ENCODE measurements at places on chromosomes 16 and 17.

DNA sequence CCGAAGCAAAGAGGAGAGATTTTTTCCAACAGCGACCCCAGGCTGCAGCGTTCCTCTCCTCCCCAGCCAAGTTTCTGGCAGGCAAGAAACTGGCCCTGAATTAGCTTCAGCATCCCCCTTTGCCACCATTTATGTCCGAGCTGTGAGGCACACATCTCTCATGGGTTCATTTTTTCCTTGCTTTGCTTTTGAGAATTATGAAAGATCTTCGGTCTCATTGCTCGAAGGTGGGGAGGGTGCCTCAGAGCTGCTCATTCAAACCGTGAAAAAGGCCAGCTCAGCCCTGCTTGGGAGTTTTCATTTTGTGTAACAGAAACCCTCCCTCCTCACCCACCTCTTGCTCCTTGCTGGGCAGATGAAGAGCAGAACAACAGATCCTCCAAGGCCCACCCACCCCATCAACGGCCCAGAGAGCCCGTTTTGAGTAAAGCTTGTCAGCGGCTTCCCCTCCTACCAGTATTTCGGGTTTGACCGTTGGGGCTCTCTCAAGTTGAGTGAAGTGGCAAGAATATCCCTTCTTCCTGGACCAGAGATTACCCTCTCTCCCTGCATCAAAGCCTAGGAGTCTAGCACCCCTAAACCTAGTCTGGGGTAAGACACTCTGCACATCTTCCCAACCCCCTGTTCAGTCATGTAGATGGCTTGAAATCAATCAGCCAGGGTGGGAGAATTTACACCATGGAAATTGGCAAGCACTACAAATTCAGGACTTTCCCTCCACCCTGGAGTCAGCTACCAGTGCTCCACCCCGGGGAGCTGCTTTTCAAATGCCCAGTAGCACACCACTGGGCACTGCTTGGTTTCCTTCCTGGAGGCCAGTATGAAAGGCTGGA, 1.8 kb downstream of the CCR7 start:
- DNase-seq: peak; percentile 53

- DNase-seq: no peak
These were observed 18.4 kb downstream of the ESRP2 start for GRCh38 chr16:68217506-68217905.

DNA sequence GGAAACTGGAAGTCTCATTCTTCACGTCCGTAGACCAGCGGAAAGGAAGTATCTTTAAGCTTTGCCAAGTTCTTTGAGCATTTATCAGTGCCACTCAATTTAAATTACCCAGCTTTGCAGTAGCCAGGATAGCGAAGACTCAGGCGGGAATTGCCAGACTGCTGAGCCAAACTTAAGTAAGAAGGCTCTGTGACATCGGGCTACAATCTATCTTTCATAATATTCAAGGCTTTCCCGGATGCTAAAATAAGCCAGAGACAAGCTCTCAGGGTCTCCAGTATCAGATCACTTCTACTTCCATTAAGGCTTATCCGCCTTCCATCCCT, 436 bp upstream of the BRIP1 start:
- no peak for DNase-seq

DNA sequence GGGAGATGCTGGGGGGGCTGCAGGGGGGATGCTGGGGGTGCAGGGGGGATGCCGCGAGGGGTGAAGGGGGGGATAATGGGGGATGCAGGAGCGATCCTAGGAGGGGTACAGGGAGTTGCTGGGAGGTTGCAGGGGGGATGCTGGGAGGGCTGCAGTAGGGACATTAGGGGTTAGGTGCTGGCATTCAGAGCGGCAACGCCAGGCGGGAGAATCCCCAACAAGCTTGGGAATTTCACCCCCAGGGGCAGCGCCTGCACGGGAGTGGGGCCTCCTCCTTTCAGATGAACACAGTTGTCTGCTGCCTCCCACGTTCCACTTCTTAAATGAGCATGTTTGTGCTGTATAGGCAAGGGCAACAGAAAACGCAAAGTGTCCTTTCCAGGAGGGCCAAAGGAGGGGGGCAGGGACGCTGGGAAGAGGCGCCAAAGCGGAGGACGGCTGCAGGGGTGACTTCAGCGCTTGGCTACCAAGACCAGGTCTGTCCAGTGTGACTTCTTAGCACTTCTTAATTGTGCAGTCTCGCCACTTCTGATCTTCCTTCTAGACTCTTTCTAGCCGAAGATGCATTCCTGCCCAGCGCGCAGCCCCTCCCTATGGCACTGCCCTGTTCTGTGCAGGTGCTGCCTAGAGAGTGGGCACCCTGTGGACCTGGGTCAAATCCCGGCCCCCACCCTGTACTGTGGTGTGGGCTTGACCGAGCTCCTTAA, 2.0 kb upstream of the SLC6A4 start:
- no peak for DNase-seq

GRCh38 chr16:12060751-12061150, 84.2 kb downstream of the SNX29 start:
- DNase-seq: no peak

GRCh38 chr16:85778873-85779272, 20.5 kb downstream of the EMC8 start:
- DNase-seq: no peak

DNA sequence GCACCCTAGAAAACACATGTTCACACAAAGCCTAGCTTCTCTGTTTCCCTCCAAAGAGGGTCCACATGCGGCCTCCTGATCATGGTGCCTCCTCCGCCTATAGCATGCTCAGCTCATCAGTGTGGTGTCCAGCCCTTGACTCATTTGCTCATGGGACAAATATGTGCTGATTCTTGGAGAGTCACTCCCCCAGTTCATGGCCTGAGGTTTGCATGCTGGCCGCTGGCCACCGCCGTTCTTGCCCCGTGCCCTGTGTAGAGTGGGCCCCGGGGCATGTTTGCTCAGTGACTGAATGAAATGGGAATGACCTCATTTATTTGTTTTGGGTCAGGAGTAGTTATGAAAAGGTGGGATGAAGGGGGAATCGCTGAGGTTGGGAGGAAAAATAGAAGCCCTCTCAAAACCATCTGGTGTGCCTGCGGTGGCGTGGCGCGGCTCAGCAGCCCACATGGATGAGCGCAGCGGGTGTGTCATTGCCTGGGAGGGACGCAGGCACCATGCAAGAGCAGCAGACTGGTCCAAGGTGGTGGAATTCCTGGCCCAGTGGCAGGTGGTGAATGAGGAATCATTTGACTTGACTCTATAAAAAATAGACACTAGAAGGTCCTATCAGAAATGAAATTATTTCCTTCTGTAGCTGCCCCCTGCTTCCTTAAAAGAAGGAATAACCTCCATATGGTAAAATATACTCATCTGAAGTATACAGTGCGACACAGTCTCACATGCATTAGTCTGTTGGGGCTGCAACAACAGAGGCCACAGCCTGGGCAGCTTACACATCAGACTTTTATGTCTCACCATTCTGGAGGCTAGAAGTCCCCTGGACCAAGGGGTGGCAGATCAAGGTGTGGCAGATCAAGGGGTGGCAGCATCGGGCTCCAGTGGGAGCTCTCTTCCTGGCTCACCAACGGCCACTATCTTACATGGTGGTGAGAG, 31.7 kb downstream of the CRISPLD2 start:
- no peak for DNase-seq

GRCh38 chr16:55760310-55761001, 72.4 kb downstream of the CES1 start:
- DNase-seq: peak; percentile 28

Data from tibial artery (tissue), 4 donors.